Hindlimb muscle (tissue), 1 donor: ENCODE measurements at places on chromosomes 11 and 22. TPM values are rescaled to one million over a fixed set of nuclear protein-coding genes. Genes with fewer than 3 reads are reported as not detected.

Gene INPPL1
- 233 TPM for polyA plus RNA-seq

Gene POU2AF3
- polyA plus RNA-seq, result 4.7 TPM

Gene PHOX2A
- polyA plus RNA-seq, result 0.21 TPM

Gene RRAS2
- 41.8 TPM for polyA plus RNA-seq

Gene MYO7A
- polyA plus RNA-seq, result 4.8 TPM

Gene DNAJB7
- polyA plus RNA-seq, result 0.40 TPM

Gene BAIAP2L2
- 1.5 TPM for polyA plus RNA-seq

Gene MGAT3
- 4.1 TPM for polyA plus RNA-seq

Gene AMOTL1
- 50.6 TPM for polyA plus RNA-seq

Gene DTX4
- polyA plus RNA-seq, result 19.4 TPM

Gene AMPD3
- polyA plus RNA-seq, result 5.0 TPM
